ENCODE measurements at places on chromosomes 1 and 21.

GRCh38 chr1:204721373-204722055 lies 36.0 kb upstream of the LRRN2 start:
- no peak for DNase-seq

DNA sequence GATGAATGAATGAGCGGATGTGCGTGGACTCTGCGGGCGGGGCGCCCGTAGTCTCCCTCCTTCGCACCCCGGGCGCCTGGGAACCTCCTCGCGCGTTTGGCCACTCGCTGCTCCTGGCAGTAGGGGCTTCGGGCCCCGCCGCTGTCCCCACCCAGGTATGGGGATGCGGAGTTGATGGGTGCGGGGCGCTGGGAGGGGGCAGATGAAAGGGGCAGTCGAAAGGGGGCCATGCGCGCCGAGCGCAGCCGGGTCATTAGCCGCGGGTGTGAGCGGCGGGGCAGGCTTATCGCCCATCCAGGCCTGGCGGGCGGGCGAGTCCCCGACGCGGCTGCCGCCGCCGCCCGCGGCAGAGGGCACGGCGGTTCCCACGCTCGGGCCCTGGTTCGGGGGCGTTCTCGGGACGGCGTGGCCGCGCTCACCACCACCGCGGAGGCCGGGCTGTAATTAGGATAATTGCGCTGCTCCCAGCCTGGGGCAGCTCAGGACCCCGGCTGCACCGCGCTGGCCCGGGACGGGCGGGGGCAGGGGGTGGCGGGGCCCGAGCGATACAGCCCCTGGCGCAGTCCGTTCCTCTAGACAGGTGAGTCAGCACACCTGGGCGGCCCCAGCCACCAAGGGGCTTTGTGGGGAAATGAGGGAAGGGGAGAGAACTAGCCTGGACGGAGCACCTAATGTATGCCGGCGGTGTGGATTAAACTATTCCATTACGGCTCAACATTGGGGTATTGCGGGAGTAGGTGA lies 22.1 kb upstream of the CITED4 start:
- no peak for DNase-seq

DNA sequence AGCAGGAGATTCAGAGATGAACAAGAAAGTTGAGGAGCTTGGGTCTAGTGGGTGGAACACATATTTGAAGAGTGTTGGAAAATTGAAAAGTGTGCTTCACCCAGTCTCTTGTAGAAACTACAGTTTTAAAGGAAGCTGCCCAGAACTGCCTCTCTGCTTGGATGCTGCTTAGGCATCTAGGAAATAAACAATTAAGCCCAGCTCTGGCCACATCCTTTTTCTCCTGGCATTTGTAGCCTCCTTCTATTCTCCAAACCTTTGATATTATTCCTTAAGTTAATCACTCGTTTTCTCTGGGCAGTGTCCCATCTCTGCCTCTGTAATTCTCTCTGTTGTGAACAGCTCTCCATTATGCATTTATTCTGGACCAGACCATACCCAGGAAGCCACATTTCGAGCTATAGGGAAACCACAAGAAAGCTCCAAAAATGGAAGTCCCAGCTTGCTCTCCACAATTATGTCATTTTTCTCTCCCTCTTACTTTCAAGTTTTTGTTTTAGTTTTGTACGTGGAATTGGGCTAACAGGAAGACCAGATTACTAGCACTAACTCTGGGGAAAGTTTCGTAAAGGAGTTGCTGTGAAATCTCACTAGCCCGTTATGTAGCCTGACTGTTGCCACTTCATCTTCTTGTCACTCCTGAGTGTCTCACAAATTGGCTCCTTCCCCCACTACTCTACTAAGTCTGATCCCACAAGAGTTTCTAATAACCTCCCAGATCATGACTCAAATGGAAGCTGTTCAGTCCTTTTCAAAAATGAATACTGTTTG lies 102.2 kb downstream of the NTMT2 start:
- no peak for DNase-seq

DNA sequence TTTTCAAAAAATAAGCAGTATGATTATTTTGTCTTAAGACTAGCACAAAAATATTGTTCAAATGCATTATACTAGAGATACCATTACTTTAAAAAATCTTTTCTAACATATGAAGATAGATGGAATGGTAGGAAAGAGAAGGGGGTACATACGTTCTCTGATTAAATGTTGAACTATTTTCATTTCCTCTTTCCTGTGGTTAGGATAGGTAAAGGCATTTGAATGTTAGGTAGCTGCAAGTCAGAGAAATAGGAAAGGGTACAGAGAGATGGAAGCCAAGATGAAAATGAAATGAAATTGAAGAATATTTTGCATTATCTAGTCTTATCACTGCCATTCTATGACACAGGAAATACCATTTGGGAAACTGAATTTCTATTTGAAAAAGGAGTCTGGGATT lies 28.3 kb downstream of the TLCD4 start:
- DNase-seq, result no peak

GRCh38 chr21:16011719-16012118 lies 281.9 kb downstream of the USP25 start:
- DNase-seq, result no peak

DNA sequence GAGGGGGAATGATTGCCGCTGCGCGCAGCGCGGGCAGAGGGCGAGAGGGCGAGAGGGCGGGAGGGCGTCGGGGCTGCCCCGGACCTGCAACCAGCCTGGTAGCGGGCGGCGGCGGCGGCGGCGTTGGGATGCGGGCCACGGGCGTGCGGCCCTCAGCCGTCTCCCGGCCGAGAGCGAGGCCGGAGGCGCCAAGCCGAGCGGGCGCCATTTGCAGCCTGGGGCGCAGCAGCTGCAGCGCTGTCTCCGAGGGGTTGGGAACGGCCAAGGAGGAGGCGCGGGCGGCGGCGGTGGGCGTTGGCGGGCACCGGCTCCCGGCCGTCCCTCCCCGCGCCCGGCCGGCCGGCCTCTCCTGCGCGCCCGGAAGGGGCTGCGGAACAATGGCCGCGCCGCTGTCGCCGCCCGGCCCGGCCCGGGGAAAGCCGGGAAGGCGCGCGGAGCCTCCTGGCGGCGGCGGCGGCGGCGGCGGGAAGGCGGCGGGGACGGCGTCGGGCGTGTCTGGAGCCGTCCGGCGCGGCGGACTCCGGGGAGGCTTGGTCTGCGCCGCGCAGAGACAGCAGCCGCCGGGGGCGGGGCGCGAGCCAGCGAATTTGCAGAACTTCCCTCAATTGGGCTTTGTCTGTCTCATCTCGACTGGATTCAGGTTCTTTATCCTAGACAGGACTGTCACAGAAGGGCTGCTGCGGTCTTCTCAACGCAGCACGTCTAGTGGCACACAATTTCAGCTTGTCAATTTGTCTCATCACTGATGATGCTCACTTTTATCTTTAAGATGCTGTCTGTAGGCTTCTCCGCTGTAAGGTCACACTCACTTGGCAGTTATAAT lies 35.7 kb downstream of the ZBTB8B start:
- DNase-seq, result peak; percentile 6

GRCh38 chr1:11753555-11754208 lies 8.3 kb upstream of the C1orf167 start:
- DNase-seq, result no peak

GRCh38 chr1:173014160-173014559 lies 36.6 kb downstream of the TNFSF18 start:
- no peak for DNase-seq

DNA sequence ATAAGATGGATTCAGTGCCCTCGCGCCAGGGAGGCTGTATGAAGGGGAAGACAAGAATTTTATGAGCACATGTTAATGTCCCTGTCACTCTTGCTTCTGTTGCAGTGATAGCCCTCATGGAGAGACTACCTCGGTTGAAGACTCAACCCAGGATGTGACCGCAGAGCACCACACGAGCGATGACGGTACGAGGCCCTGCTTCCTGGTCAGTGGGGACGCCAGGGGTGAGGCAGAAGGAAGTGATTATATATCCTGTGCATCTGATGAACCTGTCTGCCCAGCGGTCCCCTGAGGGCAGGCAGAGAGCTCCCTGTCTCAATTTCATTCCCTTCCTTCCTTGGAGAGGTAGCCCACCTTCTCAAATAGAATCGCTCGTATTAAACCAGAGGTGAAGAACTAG lies 20.0 kb upstream of the IKBKE start:
- DNase-seq, result no peak

GRCh38 chr1:161827786-161828185 lies 61.7 kb downstream of the ATF6 start:
- DNase-seq, result no peak

GRCh38 chr1:241637046-241637590 lies 3.1 kb downstream of the CHML start:
- DNase-seq, result no peak

DNA sequence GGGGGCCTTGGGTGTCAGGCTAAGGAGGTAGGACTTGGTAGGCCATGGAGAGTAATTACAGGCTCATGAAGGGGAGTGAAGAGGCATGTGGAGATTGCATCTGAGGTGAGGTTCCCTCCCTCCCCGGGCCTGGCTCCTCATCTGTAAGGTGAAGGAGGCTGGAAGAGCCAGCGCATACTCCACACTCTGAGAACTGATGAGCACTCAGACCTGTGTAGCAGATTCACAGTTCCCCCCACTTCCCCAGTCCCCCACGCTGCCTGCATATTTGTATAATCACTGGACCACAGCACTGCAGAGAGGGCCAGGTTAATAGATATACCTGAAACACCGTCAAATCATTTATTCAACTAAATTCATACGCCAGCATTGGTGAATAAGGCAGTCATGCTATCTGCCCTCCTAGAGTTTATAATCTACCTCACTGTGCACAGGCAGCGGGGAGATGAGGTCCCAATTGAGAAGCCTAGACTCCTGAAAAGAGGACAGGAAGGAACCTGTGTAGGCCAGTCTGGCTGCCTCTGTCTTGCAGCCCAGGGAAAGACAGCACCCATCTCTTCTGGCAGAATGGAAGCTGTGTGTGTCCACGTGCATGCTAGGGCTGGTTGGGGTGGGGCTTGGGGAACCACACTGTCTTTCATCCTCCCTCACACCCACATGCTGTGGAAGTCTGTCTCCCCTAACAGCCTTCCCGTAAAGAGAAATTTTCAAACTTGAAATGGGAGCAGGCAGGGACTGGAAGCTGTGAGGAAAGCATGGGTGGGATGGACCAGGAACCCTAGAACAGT lies 110.6 kb upstream of the ATP1A1 start:
- DNase-seq, result no peak

GRCh38 chr1:2241820-2242219 lies 13.7 kb downstream of the SKI start:
- no peak for DNase-seq

- DNase-seq, result no peak
Observed at GRCh38 chr21:36847189-36847588, 119.3 kb downstream of the HLCS start.

DNA sequence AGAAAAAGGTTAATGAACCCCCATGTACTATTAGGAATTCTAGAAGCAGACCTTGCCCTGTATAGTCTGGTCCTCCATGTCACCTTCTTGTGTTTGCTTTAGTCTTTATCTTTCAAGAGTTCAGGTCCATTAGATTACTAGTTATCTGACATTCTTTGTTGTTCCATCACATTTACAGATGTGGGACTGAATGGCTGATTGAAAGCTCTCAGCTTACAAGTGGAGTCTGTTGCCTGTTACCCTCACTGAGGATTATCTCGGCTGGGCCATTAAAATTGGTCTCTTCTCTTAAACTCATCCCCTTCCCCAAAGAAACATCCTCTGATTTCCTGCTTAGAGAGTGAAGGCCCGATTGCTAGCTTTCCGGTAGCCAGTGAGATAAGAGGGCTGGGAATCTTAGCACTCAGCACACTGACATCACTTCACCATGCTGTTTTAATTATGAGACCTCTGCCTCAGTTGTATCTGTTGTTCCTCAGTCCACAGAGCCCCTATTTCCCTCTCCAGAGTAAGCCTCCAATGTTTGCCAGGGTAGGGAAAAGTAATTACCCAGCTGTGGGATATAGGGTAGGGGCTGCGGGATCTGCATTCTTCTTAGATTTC lies 76.8 kb downstream of the LPGAT1 start:
- DNase-seq, result no peak

- DNase-seq, result no peak
Observed at GRCh38 chr1:234683861-234684632, 74.1 kb upstream of the IRF2BP2 start.

DNA sequence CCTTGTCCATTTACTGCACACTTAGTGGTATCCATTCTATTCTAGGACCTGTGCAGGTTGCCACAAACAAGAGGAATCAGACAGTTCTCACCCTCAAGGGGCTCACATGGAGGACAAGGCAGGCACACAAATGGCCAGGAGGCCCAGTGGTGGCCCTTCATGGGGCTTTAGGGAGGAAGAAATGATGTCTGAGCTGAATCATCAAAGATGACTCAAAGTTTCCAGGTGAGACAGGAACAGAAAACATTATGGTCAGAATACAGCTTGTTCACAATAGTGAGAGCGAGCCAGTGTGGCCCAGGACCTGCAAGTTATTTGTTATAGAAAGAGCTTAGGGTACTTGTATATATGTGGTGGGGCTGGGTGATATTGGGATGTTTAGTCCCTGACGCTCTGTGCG lies 26.4 kb downstream of the SHISAL2A start:
- no peak for DNase-seq

- no peak for DNase-seq
Observed at GRCh38 chr1:54160351-54160750, 7.6 kb upstream of the CDCP2 start.

- DNase-seq, result no peak
Observed at GRCh38 chr1:211343607-211344006, 17.0 kb downstream of the TRAF5 start.

GRCh38 chr1:235907187-235907896 lies 40.6 kb upstream of the LYST start:
- no peak for DNase-seq

DNA sequence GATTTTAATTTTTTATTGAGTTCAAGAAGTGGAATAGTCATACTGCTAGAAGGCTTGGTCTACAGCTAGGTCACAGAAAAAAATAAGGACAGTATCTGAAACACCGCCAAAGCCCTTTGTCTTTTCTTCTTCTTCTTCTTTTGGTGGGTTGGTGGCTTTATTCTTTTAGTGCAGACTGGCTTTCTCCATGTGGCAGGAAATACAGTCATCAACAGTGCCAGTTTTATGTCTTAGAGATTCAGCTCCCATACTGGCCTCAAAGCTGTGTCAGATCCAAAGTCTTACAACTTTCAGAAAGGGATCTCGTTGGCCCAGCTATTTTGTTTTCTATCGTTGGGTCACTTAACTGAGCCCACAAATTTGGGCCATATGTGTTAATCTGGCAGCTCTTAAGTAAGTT lies 58.2 kb downstream of the FNBP1L start:
- DNase-seq, result no peak

DNA sequence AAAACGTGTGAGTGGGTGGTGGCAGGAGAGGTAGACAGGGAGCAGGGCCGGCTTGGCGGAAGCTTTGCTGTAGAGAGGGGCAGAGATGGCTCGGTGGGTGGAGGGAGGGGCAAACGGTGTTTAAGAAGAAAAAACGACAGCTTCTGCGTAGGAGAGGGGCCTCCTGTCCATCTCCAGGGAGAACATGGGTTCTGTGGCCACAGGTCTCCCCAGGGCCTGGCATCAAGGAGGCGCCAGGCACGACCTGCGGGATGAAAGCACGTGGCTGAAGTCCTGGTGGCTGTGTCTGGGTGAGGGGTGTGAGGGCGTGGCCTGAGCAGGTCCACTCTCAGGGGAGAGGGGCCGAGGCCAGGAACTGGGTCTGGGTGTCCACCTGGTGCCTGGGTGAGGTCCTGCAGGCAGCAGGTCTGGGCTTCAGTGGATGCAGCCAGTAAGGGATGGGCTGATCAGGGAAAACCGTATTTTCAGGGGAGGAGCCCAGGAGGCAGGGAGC lies 940 bp upstream of the PRKCZ start:
- DNase-seq, result no peak
